ENCODE measurements at places on chromosomes 1 and 21.

GRCh38 chr1:201728731-201729130 lies 100.2 kb upstream of the IPO9 start:
- no peak for DNase-seq

GRCh38 chr1:116878804-116879477 lies 30.8 kb upstream of the PTGFRN start:
- DNase-seq: no peak

- DNase-seq: no peak
Measured at GRCh38 chr1:158124034-158124433, 56.7 kb upstream of the CD1D start.

DNA sequence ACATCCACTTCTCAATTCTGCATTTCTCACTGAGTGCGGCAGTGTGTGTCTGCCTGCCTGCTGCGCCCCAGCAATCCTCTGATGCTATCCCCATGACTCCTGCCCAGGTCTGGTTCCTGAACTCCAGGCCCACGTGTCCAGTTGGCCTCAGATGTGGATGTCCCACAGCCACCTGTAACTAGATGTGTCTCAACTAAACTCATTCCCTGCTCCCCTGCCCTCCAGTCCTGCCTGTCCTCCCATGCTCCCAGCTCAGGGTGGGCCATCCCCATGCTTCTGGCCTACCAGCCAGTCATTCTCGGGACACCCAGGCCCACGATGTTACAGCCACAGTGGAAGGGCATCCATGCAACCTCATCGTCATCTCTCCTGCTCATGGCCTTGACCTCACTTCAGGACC lies 76.8 kb downstream of the STUM start:
- no peak for DNase-seq

- no peak for DNase-seq
Measured at GRCh38 chr1:37430103-37430985, 44.0 kb upstream of the ZC3H12A start.

DNA sequence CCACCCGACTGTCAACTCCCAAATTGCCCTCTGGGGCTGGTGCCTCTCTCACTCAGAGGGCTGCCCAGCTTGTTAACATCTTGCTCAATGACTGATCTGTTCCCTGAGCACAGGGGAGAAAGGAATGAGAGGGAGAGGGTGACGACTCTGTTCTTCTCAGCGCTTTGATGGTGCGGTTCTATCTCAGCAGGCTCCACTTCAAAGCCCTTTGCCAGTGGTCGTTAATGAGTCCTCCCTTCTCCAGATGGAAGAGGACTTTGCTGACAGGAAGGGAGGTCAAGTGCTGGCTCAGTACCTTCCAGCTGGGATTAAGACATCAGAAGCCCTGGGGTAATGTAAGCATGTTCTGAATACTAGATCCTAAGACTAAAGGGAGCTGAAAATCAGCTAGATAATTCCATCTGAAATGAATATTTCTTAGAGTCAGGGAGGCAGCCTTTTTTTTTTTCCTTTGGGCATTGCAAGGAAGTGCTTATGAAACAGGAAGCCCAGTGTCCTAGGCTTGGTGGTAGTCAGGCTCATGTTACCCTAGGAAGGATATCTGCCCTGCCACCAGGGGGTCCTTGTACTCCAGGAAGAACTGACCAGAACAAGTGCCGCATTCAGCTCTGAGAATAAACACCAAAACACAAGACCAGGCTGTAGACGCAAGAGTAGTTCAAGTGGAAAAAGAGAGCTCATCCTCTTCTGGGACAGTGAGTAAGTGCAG lies 4.7 kb downstream of the FMOD start:
- DNase-seq: no peak

DNA sequence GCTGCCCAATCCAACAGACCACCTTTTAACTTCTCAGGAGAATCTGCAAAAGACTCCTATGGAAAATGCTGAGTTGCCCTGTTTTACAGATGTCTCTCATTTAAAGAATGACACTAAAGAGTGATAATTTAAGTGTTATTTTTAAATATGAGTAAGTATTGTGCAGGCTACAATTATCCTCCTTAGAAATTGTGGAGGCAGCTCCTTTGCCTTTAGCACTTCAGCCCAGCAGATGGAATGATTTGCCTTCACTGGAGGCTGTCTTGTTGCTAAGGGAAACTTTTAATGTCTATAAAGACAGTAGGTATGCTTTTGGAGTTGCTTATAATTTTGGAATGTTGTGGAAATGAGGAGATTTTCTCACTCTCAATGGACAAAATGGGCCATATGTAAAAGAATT lies 1345.5 kb downstream of the NCAM2 start:
- DNase-seq: peak; percentile 13

GRCh38 chr1:58808077-58808476 lies 24.2 kb upstream of the JUN start:
- DNase-seq: no peak

GRCh38 chr1:38297842-38298241 lies 251.2 kb upstream of the POU3F1 start:
- no peak for DNase-seq

GRCh38 chr21:28817871-28818270 lies 174.8 kb downstream of the LTN1 start:
- DNase-seq: no peak

DNA sequence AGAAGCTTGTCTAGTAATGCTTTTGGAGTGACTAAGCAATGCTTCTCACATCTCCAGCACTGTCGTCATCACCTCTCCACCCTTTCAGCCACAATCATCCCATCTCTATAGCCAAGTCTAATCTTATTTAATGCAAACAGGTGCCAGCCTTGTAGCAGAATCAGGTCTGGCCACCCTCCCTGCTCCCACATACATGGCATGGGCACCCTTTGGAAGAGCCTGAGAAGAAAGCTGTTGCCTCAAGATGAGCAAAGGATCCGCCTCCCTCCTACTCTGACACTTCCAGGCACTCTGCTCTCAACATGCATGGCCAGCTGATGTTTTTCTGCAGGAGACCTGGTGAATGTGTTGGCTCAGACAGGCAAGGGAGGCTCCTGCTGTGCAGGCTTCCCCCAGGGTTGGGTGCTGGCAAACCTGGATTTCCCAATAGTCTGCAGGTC lies 113.1 kb upstream of the GRIK3 start:
- no peak for DNase-seq

DNA sequence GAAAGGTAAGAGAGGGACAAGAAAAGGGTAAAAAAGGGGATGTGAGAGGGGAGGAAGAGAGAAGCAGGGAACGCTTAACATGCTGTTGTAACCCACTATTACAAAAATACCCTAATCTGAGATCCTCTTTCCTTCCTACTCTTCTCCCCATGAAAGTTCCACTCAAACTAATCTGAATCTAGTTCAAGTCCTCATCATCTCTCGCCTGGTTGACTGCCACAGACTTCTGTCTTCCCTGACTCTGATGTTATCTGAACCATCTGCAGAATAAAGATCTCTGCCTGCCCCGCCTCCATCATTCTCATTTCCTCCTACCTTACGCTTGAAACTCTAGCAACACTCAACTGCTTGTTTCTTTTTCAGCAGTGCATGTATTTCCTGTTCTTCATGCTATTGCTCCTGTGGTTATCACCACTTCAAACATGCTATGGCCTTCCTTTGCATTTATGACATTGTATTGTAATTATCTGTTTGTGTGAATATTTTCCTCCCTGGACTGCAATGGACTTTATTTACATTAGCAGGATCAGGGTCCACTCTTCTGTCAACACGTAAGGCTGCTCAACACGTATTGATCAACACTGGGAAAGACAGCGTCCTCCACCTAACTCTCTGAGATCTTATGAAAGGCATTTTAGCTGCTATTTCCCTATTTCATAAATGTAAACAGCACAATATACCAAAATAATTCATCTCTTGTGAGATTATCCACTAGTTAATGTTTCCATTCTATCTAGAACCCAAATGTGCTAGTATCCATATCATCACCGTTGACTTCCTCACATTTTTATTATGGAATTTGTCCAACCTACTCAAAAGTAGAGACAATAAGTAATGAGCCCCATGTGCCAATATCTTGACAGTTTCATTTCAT lies 215.5 kb upstream of the USP25 start:
- no peak for DNase-seq

DNA sequence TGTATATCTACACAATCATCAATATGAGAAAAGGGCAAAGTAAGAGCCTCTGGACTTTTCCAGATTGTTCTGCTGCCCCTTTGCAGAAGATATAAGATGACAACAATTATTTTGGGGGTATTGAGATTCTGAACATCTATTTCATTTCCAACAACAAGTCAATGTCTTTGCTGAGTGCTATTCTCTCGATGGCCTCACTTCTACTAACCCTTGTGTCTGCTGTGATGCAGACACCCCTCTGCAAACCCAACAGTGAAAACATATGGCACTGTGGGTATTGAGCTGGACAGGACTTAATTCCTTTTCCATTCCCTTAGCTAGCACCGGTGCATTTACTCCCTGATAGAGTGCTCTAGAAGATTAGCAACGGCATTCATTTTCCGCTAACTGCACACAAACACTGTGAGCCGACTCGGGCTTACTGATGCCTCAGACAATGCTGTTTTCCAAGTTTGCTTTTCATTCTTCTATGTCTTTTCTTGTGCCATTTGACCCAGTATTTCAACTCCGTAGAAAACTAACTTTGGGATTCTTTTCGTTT lies 33.4 kb upstream of the SMYD2 start:
- DNase-seq: no peak

DNA sequence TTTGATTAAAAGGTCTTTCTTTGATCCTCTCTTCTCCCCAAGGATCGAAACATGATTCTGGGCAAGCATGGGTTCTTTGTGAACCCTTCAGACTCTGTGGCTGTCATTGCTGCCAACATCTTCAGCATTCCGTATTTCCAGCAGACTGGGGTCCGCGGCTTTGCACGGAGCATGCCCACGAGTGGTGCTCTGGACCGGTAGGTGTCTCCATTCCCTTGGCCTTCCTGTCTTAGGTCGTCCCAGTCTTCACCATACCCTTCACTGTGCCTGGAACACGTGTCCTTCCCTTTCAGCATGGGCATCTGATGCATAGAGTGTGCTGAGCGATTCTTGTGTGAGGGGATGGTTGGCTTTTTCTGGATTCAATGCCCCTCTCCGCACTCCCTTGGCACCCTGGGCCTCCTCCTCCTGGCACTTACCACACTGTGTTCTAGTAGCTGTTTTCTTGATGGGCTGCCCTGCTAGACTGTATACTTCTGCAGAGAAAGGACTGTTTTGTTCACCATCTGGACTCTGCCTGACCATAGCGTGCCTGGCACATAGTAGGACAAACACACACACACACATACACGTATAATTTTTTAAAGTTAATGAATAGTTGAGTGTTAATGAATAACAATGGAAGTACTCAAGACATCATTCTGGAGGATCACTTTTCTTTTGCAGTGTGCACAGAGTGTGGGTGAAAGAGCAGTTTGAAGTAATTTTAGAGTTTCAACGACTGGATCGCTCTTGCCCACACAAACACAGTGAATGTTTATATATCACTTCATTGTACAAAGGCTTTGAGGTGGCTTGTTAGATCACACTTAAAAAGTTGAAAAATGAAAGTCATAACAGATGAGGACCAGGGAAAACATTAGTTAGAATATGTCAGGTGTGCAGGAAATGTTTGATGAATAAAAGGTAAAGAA lies 43.2 kb downstream of the PGM1 start:
- DNase-seq: no peak

GRCh38 chr1:117267232-117267774 lies 56.6 kb upstream of the VTCN1 start:
- DNase-seq: no peak

DNA sequence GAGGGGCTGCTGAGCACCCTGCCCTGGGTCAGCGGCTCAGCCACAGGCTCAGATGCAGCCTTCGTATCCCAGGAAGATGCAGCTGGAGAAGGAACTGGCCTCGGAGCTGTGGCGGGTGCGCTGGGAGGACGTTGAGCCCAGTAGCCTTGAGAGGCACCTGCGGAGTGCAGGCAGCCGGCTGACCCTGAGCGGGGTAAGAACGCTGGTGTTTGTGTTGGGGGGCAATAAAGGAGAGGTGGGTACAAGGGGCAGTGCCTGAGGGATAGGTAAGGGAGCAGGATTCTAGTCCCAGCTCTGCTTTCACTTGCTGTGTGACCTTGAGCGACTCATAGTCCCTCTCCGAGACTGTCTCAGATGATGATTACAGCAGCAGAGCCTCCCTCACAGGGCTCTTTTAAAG lies 6.4 kb downstream of the NPR1 start:
- no peak for DNase-seq

- DNase-seq: no peak
Measured at GRCh38 chr21:45267390-45267760, 20.3 kb downstream of the POFUT2 start.

DNA sequence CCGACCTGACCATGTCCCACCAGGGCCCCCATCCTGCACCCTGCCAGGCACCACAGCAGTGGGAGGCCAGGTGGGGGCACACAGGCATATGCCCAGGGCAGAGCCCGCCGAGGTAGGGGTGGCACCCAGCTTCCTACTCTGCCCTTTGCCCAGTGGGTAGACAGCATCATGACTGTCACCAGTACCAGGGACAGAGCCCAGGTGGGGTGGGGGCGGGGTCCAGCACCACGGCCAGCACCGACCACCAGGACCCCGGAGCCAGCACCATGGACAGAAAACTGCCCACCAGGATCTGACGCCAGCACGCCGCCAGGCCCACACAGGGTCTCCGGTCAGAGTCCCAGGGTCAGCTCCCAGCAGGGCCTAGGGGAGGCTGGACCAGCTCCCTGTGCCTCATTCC lies 3.8 kb downstream of the TAS1R3 start:
- no peak for DNase-seq

- no peak for DNase-seq
Measured at GRCh38 chr1:115507901-115508300, 133.9 kb upstream of the VANGL1 start.

- DNase-seq: no peak
Measured at GRCh38 chr1:214331180-214331579, 50.2 kb downstream of the SMYD2 start.

- no peak for DNase-seq
Measured at GRCh38 chr1:209720826-209721225, 16.2 kb downstream of the HSD11B1 start.

DNA sequence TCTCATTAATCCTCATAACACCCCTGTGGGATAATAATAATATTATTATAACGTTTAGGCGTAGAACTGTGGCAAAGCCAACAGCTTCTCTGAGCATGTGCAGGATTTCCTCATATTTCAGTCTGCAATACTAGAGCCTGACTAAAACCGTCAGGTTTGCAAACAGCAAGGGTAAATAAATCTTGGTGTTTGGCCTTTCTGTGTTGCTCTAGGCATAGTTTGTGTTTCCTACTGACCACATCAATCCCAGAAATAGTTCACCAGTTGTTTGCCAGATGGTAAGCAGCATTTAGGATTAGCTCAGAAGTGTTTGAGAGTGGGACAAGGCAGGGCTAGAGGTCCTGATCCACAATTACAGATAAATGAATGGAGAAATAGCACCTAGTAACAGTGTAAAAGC lies 2.8 kb upstream of the KCNA3 start:
- DNase-seq: no peak

GRCh38 chr21:34690041-34690792 lies 21.4 kb downstream of the CLIC6 start:
- DNase-seq: no peak

Measured in caudate nucleus (tissue), 63 donors.